ENCODE measurements at places on chromosomes 5 and 9.

GRCh38 chr9:88979791-88980190 is 11.5 kb upstream of the S1PR3 start:
- no peak for DNase-seq

GRCh38 chr9:9881692-9882091 is 731.1 kb downstream of the PTPRD start:
- DNase-seq = no peak

DNA sequence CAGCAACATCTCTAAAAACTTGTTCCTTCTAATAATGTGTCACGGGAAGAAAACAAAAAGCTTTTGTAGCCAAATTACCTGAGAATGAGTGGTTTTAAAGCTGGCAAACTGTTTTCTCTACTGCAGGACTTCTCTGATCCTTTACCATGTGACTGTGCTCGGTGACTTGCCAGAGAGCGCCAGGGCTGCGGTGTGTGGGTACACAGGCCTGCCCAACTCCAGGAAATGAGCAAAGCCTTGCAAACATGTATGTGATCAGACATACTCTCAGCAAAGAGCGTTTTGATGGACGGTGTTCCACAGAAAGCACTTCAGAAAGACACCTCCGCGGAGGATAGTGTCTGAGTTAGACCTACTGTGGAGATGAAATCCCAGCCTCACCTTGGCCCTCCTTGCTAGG is 157.3 kb downstream of the SPOCK1 start:
- no peak for DNase-seq

GRCh38 chr9:11319538-11319937 is 706.7 kb upstream of the PTPRD start:
- no peak for DNase-seq

GRCh38 chr5:154296525-154297159 is 106.1 kb downstream of the GALNT10 start:
- no peak for DNase-seq

- DNase-seq = no peak
These were observed 40.0 kb downstream of the CXXC5 start for GRCh38 chr5:139688088-139688702.

DNA sequence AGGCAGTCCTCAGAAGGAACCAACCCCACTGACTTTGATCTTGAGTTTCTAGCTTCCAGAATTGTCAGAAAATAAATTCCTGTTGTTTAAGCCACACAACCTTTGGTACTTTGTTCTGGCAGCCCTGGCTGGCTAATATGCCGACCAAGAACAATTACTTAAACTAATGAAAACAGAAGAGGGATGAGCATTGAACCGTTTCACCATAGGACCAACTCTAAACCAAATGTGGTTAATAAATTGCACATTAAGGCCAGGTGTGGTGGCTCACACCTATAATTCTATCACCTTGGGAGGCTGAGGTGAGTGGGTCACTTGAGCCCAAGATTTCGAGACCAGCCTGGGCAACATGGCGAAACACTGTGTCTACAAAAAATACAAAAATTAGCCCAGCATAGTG is 160.9 kb upstream of the RAI14 start:
- no peak for DNase-seq

DNA sequence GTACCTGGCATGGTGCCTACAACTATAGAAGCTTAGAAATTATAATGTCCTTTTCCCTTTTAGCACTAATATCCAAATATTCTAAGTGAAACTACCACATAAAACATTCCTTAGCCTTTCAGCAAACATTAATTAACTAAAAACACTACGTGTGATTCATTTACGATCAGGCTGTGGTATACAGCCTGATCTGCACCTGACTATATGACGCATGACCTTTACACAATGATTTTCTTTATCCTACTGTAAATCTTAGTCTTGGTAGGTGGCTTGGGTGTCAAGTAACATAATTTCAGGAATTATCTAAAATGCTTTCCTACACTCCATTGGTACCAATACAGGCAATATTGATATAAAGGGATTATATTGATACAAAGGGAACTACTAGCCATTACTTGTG is 686.7 kb downstream of the DTWD2 start:
- DNase-seq = no peak

DNA sequence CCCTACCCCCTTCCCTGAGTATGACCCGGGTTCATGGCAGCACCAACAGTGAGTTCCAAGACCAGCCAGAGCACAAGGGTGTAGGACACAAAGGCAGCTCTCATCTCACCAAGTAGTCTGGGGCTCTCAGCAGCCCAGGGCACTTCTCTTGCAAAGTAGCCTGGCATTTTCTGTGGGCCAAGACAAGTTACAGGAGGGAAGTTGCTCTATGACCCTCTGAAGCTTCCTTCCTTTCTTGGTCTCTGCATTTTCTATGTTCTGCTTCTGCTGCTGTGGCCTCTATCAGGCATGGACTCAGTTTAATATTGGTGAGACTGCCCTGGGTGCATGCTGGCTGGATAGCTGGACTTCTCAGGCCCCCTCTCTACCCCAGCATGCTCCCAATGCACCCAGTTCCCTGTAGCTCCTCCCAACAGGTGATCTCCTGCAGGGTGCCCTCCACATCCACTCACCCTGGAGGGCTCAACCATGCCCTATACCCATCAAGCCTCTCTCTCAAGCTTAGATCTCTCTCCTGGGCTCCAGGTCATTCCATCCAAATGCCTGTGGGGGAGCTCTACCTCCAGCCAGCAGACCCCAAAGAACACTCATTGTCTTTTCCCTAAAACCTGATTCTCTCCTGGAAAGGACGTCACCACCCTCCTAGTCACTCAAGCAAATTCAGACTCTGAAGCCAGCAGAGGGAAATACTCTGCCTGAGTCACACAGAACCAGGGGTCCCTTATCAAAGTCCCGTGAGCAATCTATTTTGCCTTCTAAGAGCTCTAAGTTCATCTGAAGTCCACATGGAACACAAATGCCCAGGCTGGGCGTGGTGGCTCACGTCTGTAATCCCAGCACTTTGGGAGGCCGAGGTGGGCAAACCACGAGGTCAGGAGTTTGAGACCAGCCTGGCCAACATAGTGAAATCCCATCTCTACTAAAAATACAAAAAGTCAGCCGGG is 13.8 kb downstream of the TBC1D2 start:
- DNase-seq = no peak

DNA sequence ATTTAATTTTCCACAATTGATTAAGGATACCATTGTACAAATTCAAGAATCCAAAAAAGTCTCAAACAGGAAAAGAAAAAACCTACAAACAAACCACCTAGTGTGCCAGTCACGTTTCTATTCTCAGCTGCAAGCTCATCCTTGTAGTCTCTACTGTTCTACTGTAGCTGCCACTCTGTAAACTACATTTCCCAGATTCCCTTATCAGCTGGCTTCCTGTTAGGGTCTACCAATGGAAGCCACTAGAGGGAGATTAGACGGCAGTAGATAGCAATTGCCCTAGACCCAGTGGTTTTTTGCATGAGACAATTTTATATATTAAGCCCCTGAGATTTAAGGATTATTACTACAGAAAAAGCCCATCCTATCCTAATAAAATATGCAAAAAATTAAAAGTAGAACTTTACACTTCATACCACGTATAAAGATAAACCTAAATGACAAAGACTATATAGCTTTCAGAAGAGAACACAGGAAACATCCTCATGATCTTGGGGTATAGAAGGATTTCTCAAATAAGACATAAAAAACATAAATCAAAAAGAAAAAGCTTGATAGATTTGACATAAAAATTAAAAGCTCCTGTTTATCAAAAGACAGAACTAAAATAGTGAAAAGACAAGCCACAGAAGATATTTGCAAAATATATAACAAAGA is 37.4 kb downstream of the P4HA2 start:
- DNase-seq = peak; percentile 84

- no peak for DNase-seq
These were observed 11.1 kb downstream of the TGFBR1 start for GRCh38 chr9:99116003-99116411.

- DNase-seq = no peak
These were observed 58.1 kb upstream of the GLIS3 start for GRCh38 chr9:4357929-4358328.
